K562 (cell line): ENCODE measurements at places on chromosomes 2 and 18.

- no peak for DNase-seq
Measured at GRCh38 chr18:54240629-54241107, 16.2 kb upstream of the MBD2 start.

GRCh38 chr2:214742119-214742518 lies 67.4 kb downstream of the BARD1 start:
- DNase-seq: no peak

DNA sequence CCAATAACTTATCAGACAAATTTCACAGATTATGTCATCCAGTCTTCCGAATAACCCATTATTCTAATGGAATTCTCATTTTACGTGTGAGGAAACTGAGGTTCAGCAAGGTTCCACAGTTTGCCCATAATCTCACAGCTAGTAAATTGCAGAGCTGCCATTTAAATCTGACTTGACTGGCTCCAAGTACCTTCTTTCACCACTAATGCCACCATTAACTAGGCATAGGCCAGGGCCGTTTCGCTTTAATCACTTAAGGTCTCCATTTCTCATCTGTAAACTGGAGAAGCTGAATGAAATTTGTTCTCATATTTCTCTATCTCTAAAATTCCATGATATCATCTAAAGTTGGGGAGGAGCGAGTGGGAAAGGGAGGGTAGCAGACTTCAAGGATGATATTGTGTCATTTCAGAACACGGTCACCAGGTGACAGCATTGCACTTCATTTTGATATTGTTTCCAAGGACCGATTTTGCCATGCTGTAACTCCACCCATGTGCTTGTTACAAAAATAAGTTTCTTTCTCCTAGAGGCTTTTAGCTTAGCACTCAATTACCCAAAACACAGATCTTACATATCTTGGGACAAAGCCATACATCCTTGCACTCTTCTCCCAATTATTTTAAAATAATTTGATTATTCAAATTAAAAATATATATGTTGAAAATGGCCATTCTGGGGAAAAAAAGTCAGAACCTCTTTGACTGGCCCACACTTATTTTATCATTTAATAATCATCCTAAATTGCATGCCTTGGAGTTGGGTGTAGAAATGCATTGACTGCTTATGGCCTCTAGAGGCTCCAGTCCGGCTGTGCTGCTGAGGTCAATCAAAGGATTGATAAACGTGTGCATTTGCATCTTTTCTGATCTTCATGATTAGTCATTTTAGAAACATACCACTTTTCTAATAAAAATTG lies 123.8 kb downstream of the AKAIN1 start:
- peak; percentile 52 for DNase-seq

GRCh38 chr2:85265304-85265703 lies 62.5 kb downstream of the TGOLN2 start:
- no peak for DNase-seq

- DNase-seq: no peak
Measured at GRCh38 chr2:233983445-233983844, 66.3 kb downstream of the TRPM8 start.

DNA sequence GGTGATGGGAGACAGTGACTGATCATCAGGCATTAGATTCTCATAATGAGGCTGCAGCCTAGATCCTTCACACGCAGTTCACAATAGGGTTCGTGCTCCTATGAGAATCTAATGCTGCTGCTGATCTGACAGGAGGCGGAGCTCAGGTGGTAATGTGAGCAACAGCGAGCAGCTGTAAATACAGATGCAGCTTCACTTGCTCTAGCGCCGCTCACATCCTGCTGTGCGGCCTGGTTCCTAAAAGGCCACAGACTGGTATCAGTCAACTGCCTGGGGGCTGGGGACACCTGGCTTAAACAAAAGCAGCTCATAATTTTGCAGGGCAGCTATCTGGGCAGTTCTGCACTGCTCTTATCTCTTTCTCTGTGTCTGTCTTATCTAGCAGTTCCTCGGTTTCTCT lies 20.4 kb upstream of the CD226 start:
- DNase-seq: no peak

GRCh38 chr2:82795446-82795845 lies 1663.6 kb downstream of the SUCLG1 start:
- no peak for DNase-seq

DNA sequence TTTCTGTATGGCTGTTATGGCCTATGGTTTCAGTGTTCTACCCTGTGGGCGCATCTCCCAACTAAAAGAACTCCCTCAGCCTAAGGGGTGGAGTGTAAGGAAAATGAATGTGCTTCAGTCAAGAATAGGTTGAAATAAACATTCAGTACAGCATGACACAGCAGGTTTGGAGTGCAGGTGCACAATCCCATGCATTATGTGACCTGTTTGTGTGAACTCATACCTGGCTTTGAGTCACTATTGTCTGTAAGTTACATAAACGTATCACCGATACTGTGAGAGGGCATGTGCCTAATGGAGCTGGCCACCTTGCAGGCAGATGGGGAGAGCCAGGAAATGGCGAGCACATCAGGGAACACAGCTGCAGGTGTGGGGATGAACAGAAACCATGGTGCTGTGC lies 216.0 kb downstream of the DSEL start:
- no peak for DNase-seq

DNA sequence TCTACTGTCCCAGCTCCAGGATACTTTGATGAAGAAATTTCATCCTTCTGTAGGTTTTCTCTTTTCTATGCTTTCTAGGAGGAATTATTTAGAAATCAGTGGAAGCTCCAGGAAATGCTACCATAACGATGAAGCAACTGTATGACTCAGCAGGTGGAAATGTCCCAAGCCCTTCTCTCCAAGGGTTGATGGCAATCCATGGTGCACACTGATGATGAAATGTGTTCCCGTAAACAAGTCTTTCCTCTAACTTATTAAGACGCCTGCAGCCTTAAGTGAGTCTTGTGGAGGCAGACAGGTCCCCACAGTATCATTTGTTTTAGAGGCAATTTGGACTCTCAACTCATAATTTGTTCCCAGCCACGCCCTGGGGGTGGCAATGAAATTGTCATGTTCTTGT lies 777.6 kb upstream of the SOX11 start:
- DNase-seq: no peak

DNA sequence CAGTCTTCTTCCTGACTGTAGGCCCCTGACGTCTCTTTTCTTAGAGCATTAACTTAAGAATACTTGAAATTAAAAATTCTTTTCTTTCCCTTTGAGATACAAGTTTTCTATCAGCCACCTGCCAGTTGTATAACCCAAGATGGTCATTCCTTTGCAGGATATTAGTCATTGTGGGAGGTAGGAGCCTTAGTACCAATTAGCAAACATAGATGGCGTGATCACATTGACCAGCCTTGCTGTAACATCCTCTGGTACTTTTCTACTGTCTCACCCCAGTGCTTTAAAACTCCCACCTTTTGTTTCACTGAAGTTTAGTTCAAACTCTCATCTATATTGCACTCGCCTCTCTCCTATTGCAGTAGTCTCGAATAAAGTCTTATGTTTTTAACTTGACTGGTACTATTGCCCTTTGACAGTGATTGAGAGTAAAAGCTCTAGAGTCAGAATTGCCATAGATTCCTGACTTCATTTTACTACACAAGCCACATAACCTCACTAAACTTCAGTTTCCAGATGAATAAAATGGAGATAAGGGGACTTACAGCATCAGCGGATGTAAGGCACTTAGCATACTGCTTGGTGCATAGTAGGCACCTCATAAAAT lies 74.1 kb downstream of the VRK2 start:
- no peak for DNase-seq

DNA sequence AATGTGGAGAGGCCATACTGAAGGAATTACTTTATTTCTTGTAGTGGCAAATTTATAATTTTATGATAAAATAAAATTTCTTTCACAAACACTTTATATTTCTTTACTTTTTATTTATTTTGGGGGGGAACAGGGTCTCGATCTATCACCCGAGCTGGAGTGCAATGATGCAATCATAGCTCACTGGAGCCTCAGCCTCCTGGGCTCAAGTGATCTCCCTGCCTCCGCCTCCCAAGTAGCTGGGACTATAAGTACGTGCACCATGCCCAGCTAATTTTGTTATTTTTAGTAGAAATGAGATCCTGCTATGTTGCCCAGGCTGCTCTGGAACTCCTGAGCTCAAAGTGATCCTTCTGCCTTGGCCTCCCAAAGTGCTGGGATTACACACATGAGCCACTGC lies 59.6 kb downstream of the SOS1 start:
- no peak for DNase-seq

DNA sequence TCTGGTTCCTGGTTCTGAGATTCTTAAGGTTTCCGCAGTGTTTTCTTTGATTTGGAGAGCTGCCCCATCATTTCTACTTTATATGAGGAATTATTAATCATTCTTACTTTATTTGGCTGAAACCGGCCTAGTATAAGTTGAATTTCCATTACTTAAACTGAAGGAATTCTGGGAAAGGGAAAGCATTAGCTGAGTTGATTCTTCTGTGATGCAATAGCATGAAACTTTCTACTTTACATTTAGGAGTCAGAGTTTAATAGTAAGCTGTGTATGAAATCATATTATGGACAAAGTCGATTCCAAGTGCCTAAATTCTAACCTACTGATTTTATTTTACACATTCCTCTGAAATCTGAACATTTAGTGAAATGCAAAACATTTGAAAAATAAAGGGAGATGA lies 1269.7 kb upstream of the ZEB2 start:
- DNase-seq: no peak

- no peak for DNase-seq
Measured at GRCh38 chr18:44777457-44778192, 96.9 kb downstream of the SETBP1 start.

GRCh38 chr18:29254123-29254522 lies 1077.2 kb upstream of the CDH2 start:
- DNase-seq: no peak

GRCh38 chr2:236960531-236960930 lies 125.2 kb upstream of the COPS8 start:
- no peak for DNase-seq

DNA sequence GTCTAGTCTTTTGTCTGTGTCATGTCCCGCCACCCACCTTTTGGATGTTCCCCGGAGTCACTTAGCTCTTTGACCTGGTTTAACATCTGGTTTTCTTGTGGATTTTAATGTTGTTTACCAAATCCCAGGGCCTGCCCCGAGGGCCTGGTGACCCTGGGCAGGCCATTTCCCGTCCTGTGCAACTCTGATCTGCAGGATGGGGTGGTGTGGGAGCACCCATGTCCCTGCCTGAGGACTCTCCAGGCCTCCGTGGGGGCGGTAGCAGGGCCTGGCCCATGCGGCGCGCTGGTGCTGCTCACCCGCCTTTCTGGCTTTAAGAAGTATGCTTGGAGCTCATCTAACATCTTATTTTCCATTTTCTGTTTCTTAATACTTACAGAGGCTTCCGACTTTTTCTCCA lies 10.7 kb downstream of the RAMP1 start:
- no peak for DNase-seq

- no peak for DNase-seq
Measured at GRCh38 chr2:55052129-55053061, 2.1 kb upstream of the RTN4 start.

GRCh38 chr2:205056151-205056561 lies 510.9 kb downstream of the PARD3B start:
- no peak for DNase-seq

- DNase-seq: no peak
Measured at GRCh38 chr2:105649534-105649933, 95.2 kb upstream of the NCK2 start.

- no peak for DNase-seq
Measured at GRCh38 chr2:28311660-28312249, 80.9 kb upstream of the FOSL2 start.

DNA sequence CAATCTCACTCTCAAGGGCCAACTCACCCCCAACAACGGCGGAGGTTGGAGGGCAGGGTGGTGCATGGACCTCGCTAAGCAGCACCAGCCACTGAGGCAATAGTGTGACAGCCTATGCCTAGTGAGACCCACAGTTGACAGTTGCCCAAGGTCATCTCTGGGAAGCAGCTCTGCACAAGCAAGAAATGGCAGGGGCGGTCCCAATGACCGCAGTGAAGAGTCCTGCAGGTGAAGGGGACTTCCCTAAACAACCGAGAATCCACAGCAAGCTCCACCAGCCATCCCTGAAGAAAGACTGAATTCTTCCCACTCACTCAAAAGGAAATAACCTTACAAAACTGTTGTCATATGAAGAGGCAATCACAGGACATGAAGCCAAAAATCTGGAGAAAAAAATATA lies 313.4 kb upstream of the ID2 start:
- DNase-seq: no peak

- DNase-seq: no peak
Measured at GRCh38 chr2:114005110-114005783, 115.4 kb downstream of the ACTR3 start.

DNA sequence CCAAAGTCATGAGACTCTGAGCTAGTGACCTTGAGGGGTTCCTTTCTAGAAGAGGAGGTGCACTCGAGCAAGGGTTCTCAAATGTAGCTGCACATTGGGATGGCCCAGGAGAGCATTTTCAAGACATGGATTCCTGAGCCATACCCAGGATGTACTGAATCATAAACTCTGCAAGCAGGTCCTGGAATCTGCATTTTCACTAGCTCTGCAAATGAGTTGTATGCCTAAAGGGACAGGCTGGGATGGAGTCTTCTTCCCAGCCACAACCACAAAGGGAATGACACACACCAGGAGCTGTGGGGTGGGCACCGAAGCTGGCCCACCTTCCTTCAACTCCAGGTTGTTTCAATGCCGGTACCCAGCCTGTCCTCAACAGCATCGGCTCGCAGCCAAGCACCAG lies 90.6 kb downstream of the GALNT14 start:
- no peak for DNase-seq

- DNase-seq: no peak
Measured at GRCh38 chr2:2516386-2516785, 185.3 kb upstream of the MYT1L start.

- no peak for DNase-seq
Measured at GRCh38 chr18:78627551-78628346, 351.9 kb upstream of the SALL3 start.

GRCh38 chr18:59148192-59148591 lies 8.5 kb downstream of the SEC11C start:
- no peak for DNase-seq

DNA sequence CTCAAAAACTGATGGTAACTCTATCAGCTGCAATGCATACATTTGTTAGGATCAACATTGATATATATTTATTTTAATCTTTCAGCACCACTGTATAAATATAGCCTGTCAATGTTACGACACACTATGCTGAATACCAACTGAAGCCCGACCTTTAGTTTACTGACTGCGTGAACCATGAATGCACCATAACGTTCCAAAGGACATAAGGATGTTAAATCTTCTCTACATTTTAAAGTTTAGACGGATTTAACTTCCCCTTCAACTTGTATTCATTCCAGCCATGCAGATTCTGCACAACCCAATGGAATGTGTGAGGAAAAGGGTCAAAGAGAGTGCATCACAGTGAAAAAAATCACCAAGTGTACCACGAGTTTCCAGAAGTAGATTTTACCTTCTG lies 489.5 kb downstream of the IRS1 start:
- DNase-seq: no peak

DNA sequence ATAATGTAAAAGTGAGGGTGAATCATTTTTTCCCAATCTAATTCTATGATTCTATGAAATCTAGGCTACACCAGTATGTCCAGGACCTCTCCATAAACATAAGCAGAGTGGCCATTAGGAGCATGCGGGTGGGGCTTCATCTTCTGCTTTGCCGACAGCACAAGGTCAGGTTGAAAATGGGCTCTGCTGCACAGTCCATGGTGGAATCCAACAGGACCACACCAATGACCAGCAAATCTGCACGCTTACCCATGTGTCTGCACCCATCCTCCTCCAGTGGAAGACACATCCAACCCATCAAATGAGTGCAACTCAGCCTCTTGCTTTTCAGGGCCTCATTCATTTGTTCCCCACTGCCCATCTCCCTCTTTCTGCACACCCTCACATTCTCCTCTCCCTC lies 43.3 kb upstream of the SKOR2 start:
- no peak for DNase-seq
